ENCODE measurements at places on chromosomes 5 and 9.
A peak's percentile ranks its signal among the peaks of the same experiment; 100 is the strongest.

DNA sequence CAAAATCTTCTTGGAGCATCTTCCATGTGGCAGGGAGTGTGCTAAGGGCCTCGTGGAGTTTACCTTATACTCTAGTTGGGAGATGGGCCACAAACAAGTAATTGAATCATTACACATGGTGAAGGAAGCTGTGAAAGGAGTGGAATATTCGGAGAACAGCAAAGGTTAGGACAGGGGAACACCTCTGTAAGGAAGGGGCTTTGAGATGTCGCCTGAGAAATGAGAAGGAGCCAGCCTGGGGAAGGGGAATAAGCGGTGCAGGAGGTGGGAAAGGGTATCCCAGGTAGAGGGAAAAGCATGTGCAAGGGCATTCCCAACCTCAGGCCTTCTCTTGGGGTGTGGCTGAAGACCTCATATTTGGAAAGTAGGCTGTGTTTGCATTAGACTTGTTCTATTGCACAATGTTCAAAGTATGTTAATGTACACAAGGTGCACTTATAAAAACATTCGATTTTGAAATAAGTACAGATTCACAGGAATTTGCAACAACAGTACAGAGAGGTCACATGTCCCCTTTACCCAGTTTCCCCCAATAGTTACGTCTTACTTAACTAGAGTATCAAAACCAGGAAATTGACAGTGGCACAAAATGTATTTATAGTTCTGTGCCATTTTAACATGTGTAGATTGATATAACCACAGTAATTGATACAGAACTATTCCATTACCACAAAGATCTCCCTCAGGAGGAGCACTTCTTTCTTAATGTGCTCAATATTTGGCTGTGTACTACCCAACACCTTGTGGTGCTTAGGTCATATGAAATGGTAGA is 2.4 kb upstream of the STOM start:
- no peak for DNase-seq

- no peak for DNase-seq
Measured at GRCh38 chr5:158801893-158802292, 297.8 kb downstream of the EBF1 start.

DNA sequence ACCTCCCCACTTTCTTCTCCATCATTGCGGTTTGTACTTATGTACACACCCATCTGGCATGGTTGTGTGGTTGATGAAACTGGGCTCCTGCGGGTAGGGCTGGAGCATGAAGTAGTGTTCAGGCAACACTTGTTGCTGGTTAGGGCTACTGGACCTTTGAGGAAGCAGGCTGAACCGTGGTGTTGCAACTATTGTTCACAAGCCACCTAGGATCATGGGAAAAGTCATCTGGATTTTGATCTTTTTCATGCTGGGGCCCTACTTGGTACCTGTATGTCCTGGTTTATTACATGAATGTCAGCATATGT is 40.1 kb upstream of the TIFAB start:
- no peak for DNase-seq

DNA sequence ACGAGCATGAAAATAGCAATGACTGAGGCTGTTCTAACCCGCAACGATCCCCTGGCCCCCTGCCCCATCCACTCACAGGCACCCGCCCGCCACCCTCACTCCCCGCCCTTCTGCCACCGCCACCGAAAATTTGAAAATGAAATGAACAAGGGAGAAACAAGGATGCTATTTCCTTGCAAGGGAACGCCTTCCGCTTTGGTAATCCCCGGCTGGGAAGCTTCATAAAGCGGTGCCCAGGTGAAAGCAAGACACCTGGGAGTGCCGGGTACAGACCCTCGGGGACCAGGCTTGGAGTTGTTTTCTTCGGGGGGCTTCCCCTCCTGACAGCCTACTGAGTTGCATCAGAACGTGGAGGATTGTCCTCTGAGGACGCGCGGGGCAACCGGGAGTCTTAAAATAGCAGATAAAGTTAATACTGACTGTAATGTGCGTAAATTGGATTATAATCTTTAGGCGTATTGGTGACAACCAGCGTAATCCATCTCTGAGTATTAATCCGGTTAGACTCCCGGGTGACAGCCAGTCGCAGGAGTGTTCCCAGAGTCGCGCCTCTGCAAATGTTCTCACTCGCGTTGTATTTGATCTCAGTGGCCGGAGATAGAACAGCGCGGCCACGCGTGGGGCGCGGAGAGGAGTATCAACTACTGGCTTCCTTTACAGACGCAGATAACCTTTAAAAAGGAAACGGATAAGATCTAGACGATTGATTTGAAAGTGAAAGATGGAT is 885 bp upstream of the MLLT3 start:
- peak; percentile 38 for DNase-seq

- DNase-seq, result no peak
Measured at GRCh38 chr5:174807471-174807870, 83.1 kb downstream of the MSX2 start.

Measured in midbrain (tissue), 1 donor.